ENCODE measurements at places on chromosomes 2 and 18.

- DNase-seq: no peak
Measured at GRCh38 chr2:109472974-109473373, 140.8 kb downstream of the SEPTIN10 start.

GRCh38 chr2:23464156-23464555 lies 79.2 kb downstream of the KLHL29 start:
- no peak for DNase-seq

DNA sequence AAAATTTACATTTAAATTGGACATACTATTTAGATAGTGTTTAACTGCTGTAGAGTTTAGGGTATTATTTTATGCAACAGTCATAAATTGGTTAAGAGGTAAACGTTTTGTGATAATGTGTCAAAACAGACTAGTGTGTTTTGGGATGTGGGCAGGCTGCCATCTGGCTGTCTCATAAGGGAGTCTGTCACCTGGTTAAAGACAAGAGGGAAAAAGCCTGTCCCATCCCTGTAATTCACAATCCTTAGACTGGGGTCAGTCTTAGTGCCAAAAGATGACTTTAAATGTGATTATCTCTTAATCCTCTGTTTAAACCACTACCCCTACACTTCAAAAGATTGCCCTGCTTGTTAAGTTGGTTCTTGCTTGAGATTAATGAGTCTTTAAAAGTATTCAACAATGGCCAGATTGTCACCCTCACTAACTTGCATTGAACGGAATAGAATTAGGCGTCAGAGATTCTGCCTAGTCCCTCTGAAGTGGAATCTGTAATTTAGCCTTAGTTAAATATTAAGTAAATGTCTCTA lies 59.2 kb downstream of the SGPP2 start:
- DNase-seq: no peak

DNA sequence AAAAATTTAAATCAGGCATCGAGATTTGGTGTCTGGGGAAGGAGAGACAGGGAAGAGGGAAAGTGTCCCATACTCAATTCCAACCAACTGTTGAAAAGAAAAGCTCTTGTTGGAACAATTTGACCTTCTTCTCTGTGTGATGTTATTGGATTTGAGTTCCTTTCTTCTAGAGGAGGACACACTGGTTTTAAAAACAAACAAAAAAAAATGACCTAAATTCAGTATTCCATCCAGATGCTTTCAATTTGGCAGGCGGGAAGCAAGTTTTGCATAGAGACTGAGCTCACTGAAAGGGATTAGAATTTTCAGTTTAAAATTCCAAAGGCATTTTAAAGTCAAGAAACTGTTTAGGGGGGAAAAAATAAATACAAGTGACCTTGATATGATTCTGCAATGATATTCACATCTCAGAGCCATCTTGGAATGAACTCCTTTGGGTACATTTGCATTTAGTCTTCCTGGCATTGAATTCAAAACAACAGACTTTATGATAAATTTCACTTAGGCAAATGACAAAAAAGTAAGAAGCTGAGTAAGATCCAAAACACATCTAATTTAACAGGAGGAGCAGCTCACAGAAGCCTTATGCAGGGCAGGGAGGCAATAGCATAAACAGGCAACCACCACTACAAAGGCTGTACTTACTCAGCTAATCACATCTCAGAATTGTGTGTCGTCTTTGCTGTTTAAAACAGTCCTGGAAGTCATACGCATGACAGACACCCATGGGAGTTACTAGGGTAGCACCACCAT lies 126.8 kb downstream of the CDH20 start:
- DNase-seq: no peak

GRCh38 chr2:101115664-101116063 lies 35.5 kb downstream of the TBC1D8 start:
- DNase-seq: no peak

DNA sequence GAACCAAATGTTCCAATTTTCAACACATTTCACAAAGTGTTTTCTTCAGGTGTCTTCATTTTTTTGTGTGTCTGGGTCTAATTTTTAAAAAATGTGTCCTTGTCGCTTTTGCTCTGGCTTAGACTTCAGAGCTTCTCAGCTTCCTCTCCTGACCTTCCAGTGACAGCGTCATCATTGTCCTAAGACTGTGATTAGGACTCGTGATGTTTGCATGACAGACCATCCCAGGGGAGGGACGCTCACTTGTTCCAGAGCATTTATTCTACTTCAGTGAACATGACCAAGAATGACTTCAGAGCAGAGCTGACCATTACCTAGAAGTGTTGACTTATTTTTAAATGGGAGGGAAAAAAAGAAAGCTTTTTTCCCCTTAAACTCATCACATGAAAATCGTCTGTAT lies 591.9 kb downstream of the IRS1 start:
- DNase-seq: no peak

DNA sequence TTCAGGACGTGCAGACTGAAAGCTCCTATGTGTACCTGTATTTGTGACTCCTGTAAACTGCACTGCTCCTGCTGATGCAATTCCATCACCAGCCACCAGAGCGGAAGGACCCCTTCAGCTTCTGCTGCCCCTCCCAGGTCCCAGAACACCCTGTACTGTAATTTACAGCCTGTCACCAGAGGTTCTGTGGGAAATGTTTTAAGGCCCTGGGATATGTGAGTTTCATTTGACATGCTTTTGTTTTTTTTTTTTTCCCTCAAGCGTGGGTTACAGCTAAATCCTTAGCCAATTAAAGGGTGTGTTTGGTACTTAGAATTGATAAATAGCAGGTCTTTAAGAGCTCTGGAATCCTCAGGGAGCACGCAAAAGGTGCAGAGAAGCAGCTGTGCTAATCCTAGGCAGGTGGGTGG lies 79.4 kb downstream of the KCTD1 start:
- peak; percentile 76 for DNase-seq

- no peak for DNase-seq
Measured at GRCh38 chr18:23363865-23364570, 89.1 kb upstream of the RIOK3 start.

DNA sequence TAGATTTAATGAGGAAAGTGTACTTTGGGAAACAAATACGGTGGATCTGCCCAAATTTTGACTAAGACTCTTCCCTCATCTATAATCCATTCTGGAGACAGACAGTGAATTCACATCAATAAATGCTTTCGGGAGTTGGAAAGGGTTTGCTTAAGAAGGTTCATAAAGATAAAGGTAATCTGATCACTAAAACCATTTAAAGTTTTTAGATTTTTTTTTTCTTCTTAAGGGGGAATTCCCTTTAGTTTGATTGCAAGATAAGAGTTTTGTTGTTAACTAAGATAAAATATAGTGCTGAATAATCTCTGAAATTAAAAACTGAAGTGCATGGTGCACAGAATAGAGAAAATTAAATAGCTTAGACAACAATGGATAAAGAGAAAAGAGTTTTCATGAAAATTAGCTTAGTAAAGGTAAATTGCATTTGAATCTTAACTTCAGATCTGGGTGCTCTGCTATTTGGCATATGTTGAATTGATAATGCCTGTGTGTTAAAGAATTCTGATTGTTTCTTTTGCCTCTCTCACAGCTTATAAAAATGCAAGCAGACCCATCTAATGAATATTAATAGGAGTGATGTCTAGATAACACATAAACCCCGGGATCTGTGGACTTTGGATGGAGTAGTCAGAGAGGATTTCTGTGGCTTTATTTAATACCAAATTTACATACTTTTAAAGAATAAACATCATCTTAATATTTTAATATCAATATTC lies 100.8 kb downstream of the MEIS1 start:
- DNase-seq: no peak

- no peak for DNase-seq
Measured at GRCh38 chr18:47800248-47800647, 130.2 kb downstream of the SMAD2 start.

DNA sequence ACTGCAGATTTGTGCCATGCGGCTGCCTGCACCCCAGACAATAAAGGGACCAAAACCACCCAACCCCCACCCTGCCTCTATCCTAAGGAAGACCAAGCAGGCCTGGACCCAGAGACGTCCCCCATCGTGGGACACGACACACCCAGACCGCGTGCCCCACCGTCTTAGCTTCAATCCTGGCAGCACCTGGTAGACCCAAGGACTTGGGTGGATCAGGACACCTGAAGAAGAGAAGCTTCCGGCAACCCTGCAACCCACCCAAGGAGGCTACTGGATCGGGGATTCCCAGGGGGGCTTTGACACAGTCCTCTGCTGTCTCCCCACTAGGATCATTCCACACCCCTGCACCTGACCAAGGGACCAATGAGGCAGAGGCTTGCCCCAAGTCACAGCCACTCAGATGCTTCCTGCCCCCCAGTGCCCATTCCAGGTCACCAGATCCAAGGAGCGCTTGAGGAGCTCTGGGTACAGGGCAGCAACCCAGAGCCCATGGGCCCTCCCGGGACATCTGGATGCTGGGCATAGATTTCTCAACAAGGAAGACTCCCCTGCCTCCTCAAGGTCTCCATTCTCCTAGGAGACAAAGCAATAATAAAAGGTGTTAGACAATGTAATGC lies 3.6 kb downstream of the ALPI start:
- peak; percentile 22 for DNase-seq

DNA sequence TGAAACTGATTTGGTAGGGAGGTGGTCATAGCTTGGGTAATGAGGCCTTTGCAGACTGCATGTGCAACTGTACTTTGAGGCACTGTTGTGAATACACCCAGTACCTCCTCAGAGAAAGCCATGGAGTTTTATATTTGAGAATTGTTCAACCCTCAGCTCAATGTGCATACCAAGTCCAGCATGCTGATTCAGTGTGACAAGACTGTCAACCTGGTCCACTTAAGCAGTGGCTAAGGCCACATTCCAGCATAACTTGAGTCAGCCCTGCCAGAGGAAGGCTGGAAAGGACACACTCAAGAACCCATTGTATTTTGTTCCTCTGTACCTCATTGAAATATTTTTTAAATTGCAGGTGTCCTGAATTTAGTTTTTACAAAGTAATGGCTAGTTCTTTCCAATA lies 121.8 kb upstream of the HNMT start:
- no peak for DNase-seq

DNA sequence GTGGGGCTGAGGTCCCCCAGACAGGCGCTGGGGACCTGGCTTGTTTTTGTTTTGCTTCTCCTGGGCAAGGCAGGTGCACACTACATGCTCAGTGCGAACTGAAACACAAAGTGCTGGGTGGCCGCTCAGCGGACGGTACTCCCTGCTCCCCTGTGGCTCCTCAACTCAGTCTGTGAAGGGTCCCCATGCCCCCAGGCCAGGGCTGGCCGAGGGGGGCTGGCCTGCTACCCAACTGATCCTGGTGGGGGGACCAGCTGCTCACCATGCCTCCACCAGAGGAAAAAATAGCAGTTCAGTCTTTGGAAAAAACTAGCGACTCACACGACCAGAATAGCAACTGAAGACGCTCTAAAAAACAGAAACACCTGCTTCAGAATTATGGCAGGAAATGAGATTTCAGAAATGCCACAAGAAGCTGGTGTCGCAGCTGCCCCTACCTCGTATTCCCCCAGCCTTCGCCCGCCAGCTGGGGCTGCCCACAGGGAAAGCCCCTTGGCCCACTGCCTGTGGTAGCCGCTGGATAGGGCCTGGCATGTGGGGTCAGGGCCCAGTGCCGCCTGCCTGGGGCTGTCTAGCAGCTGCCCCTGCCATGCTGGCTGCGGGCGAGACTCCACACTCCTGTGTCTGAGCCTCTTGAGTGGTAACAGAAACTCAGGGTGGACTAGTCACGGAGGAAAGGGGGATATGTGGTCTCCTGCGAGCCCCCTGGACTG lies 43.7 kb downstream of the MEX3C start:
- DNase-seq: no peak

DNA sequence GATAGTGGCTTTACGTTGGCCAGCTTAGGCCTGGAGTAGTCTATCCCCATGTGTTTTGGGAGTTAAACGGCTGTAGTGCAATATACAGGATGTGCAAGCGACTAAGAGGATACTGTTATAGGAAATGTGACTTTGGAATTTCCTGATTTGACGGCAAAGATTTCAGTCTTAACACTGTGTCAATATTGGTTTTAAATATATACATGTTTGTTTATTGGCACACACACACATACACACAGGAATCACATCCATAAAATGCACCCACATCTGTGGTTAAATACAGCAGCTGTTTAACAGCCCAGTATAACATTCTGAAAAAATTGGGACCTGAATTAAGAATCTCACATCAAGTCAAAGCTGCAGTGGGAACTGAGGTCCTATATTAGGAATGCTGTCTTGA lies 347.1 kb downstream of the TXNL1 start:
- no peak for DNase-seq

DNA sequence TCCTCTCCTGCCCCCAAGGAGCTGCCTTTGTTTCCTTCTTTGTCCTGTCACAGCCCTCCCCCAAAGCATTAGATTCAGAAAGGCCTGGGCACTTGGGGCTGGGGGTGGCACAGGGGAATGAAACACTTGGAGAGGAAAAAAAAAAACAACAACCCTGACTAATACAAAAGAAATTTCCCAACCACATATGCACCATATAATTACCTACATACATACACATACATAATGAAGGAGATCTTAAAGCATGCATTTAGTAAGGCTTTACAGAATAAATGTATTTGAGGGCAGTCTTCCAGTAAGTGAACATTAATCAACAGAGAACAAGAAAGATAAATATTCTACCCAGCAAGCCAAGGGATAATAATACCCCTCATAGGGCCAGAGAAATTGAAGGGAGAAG lies 70.0 kb upstream of the PPP1CB start:
- DNase-seq: no peak
